Stimulated activated CD4-positive, alpha-beta T cell treated with anti-CD3 and anti-CD28 coated beads, Interleukin-4, amount 100 ng/mL, for 48 hours (primary cell): ENCODE measurements at places on chromosomes 3 and 15.

DNA sequence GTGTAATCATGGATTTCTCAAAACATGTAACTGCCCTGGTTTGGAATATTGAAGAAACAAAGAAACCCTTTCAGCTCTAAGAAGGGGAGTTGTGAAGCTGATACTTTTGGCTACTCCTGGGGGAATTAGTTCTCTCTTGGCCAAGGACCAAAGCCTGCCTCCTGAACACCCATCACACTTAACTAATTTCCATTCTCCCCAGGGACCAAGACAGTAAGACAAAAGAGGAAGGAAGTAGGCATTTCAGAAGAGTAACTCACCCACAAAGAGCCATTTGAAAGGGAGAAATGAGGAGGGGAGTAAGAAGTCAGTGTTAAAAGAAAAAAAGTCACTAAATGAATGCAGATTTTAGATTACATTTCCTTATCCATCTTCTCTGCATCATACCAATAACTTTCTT is 328.0 kb upstream of the SOX2 start:
- DNase-seq = no peak

DNA sequence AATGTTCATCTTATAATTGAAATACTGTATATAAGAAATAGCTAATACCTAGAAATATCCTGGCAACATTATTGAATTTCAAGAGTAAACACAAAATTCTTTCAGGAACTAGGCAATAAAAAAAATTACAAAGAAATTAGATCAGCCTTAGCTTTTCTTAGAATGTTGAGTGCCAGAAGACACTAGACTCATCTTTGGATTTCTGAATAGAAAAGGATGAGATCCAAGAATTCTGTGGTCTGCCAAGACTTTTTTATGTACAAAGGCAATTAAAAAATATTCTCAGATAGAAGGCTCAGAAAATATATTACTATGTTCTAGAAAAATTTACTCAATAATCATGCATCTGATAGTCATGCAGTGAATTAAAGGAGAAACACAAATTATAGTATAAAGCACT is 294.5 kb upstream of the CDIN1 start:
- no peak for DNase-seq

GRCh38 chr3:126521122-126521891 is 2.6 kb upstream of the CHST13 start:
- DNase-seq = no peak

- DNase-seq = no peak
Measured at GRCh38 chr3:183317886-183318865, 65.1 kb downstream of the B3GNT5 start.

- no peak for DNase-seq
Measured at GRCh38 chr15:85542895-85543331, 162.5 kb downstream of the AKAP13 start.

DNA sequence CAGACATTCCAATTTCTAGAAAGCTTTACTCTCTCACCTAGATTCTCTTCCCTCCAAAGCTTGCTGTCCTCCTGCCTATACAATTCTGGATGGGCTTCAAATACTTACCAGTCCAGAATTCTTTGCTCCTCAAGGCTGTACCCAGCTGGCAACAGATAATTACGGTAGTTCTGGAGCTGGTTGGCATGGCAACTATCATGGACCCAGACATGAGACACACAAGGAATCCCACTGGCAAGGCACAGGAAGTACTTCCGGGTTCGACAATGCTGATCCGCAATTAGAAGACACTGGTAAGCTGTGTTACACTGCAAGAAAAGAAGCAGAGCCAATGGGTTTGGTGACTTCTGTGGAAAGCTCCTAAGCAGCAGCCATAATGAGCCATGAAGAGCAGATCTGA is 37.9 kb downstream of the TUBGCP4 start:
- DNase-seq = no peak

- peak; percentile 19 for DNase-seq
Measured at GRCh38 chr3:89107461-89108290, at the start of gene EPHA3. Gene EPHA3, plus strand, starts transcription at chr3:89107621. Its CDS starts 128 bp downstream, at chr3:89107749.

GRCh38 chr3:175985781-175986180 is 1126.6 kb downstream of the NAALADL2 start:
- DNase-seq = no peak

- DNase-seq = no peak
Measured at GRCh38 chr3:12287727-12288181, 1.1 kb upstream of the PPARG start.

- DNase-seq = no peak
Measured at GRCh38 chr15:26773917-26774316, 1.1 kb upstream of the GABRB3 start.

- no peak for DNase-seq
Measured at GRCh38 chr15:57550640-57551039, 41.1 kb upstream of the MYZAP start.

GRCh38 chr15:47813748-47814384 is 96.6 kb downstream of the SEMA6D start:
- no peak for DNase-seq

GRCh38 chr3:187080799-187081450 is 58.4 kb downstream of the RPL39L start:
- no peak for DNase-seq

- DNase-seq = no peak
Measured at GRCh38 chr3:134318166-134318565, 56.1 kb downstream of the AMOTL2 start.

DNA sequence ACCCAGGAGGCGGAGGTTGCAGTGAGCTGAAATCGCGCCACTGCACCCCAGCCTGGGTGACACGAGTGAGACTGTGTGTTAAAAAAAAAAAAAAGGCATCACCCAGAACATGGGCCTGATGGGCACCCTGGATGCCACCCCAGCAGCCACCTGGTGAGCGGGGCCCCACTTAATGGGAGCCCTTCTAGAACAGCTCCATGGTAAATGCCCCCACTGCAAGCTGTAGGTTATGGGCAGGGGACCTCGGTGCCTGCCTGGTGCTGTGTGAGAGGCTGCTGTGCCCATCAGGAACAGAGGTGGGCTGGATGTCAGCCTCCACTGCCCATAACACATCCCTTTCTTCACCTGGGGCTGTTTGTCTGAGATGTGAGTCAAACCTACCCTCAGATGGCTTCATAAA is 156.2 kb upstream of the MEF2A start:
- DNase-seq = no peak

- no peak for DNase-seq
Measured at GRCh38 chr15:66780172-66780972, 78.3 kb downstream of the SMAD6 start.

GRCh38 chr3:126304704-126305103 is 52.5 kb downstream of the KLF15 start:
- DNase-seq = no peak

DNA sequence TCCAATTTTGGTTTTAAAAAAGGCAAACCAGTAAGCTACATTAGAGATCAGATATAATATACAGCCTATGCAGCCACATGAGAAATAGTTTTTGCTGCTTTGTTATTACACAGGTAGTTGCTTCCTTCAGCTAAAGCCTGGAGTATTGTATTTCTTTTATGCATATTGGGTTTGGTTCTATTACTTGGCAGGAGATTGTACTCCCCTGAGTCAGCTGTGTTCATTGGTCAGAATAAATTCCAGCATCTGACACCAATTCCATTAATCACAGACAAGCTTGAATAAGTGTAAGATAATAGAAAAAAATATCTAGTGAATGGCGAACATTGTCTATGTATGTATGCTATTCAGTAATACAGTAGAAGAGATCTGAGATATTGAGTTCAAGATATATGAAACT is 26.1 kb upstream of the ZCWPW2 start:
- no peak for DNase-seq

DNA sequence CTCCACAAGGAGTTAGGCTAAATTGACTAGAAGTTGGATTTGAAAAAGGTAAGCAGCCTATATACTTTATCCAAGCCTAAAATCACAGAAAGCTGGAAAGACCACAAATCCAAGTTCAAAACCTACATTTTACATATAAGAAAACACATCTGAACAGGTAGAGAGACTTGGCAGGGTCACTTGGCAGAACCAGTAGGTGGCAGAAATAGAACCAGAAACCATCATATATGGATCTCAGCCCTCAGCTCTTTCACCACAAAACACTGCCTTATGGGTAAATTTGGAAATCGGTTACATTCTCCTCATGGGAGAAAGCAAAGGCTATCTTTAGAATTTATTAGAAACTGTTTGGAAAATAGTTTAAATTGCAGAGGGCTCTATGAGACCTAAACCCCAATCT is 44.2 kb downstream of the MKRN2 start:
- no peak for DNase-seq

GRCh38 chr3:124893526-124893925 is 6.4 kb upstream of the ITGB5 start:
- DNase-seq = no peak

GRCh38 chr15:58551084-58551763 is 119.4 kb downstream of the LIPC start:
- DNase-seq = no peak

GRCh38 chr3:104755791-104756190 is 610.9 kb upstream of the ALCAM start:
- no peak for DNase-seq

DNA sequence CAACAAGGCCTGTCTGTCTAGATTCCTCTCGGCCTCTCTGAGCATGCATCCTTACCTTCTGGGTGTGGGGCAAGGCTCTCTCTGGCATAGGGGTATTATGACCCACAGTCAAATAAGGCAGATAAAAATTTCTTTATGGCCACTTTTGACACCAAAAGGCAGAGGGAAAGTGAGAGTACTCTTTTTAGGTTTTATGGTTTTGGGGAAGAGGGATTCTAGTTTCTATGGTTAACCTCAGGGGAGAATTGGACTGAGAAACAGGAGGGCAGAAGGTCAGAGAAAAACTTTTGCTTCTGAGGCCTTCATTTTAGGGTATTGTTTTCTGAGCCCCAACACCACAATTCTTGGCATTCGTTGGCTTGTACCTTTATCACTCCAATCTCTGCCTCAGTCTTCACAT is 70.0 kb upstream of the CCDC54 start:
- no peak for DNase-seq

- no peak for DNase-seq
Measured at GRCh38 chr3:102113421-102114041, 264.2 kb downstream of the NFKBIZ start.

- no peak for DNase-seq
Measured at GRCh38 chr3:141526709-141527108, 39.9 kb downstream of the RASA2 start.

DNA sequence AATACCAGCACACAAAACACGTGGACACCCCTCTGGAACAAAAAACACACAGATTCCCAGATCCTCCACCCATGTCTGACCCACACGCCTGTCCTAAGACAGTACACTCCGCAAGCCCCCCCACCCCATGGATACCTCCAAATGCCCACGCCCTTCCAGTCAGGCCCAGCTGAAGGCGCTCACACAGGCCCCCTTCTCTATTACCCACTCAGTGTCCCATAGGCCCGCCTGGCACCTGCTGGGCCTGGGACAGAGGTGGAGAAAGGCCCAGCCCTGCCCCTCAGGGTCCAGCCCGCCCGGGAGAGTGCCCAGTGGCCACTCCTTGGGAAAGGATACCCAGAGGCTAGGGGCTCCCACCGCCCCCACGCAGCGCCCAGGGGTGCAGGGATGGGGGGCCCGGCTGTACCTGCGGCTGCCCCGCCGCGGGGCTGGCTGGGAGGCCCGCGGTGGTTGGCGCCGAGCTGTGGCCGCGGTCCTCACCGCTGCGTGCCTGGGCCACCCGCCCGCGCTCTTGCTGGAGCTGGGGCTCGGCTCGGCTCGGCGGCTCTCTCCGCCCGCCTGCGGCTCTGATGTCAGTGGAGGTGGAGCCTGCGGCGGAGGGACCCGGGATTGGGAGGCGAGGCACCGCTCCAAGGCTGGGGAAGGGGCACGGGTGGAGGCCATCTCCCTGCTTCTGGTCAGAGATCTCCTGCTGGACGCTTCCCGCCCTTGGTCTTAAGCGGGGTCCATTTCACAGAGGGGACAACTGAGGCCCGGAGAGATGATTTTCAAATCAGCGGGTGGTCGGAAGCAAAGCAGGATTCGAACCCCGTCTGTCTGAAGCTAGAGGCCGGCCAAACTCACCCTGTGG is at the start of gene CAMK1:
Gene CAMK1, minus strand, starts transcription at position 522 of the 850 bp plus-strand sequence. CDS start 2,198 bp downstream, outside the sequence.
- DNase-seq = peak; percentile 72

- DNase-seq = no peak
Measured at GRCh38 chr3:164208048-164208447, 870.2 kb downstream of the SI start.

DNA sequence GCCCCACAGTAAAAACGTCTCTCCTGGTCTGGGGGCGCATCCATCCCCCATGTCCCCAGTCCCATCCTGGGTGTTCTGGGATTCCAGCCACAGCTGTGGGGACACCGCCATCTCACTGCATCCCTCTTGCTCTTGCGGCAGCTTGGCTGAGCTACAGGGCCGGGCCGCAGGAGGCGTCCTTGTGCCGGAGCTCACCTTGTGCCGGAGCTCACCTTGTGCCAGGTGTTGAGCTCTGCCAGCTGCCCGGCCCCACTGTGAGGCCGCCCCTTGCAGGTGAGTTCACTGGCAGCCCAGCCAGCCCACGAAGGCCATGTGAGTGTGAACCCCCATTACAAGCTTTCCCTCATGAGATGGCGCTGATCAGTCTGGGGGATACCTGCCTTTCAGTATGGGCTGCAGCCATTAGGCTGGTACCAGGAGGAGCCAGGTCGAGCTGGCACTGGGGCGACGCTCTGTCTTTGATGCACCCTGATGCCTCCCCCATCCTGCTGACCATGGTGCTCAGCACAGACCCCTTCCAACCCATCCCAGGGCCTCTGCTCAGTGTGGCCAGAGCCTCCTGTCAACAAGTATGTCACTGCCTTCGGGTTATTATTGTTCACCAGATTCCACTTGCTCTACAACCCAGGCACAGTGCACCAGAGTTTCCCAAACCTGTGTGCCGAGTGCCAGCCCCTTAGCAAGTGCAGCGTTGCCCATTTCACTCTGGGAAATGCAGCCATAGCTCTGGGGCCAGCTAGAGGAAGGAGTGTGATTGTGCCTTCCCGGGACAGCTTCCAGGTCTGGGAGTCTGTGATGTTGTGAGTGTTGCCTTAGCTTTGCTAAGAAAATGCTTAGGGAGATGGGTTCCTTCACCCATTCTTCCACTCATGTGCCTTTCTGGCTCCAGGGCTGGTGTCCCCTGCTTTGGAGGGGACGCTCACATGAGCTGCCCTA is 105.7 kb downstream of the APBA2 start:
- no peak for DNase-seq

- DNase-seq = no peak
Measured at GRCh38 chr15:80918196-80918783, 71.3 kb downstream of the MESD start.

- DNase-seq = no peak
Measured at GRCh38 chr15:47334805-47335535, 382.3 kb upstream of the SEMA6D start.

- DNase-seq = no peak
Measured at GRCh38 chr3:99562138-99562537, 76.3 kb upstream of the COL8A1 start.

GRCh38 chr3:88188436-88188835 is 38.7 kb downstream of the C3orf38 start:
- no peak for DNase-seq

GRCh38 chr3:77372634-77373346 is 332.9 kb downstream of the ROBO2 start:
- DNase-seq = no peak

- DNase-seq = no peak
Measured at GRCh38 chr15:62929000-62929357, 113.6 kb upstream of the TPM1 start.

DNA sequence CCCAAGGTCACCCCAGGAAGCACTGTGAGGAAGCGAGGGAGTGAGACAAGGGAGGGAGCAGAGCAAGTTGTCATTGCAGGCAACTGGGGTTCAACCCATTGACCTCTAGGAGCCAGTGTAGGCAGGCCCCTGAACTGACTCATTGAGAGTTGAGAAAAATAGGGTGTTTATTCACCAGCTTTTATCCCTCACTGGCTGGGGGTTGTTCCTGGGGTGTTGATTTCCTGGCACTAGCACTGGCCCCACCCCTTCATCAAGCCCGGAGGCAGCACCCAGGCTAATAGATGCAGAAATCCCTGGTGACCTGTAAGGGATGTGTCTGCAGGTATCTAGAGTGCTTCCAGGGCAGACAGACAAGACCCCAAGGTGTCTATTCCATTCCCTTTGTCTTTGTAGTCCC is 183.9 kb downstream of the ARRDC4 start:
- no peak for DNase-seq
